ENCODE measurements at places on chromosomes 5 and 9.

DNA sequence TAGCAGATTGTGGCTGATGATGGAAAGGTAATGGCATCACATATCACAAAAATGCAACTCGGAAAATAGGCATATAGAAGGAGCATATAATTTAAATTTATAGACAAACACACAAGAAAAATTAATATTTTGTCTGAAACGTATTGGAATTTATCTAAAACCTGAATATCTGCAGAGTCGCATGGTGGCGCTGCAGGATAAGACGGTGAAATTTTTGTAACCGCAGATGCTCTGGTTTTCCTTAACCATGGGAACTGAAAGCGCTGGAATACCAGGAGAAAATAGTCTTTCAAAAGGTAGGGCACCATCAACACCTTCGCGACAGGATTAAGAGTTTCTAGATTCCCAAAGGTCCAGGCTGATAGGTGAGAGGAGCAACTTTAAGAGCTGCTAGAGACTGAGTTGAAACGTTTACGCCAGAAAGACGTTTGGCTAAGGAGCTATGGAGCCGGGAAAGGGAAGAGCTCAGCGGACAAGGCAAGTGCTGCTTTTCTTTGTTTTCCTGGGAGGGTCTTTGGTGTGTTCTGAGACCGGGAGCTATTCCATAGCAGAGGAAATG, 11.0 kb upstream of the PCDHB15 start:
- no peak for DNase-seq

DNA sequence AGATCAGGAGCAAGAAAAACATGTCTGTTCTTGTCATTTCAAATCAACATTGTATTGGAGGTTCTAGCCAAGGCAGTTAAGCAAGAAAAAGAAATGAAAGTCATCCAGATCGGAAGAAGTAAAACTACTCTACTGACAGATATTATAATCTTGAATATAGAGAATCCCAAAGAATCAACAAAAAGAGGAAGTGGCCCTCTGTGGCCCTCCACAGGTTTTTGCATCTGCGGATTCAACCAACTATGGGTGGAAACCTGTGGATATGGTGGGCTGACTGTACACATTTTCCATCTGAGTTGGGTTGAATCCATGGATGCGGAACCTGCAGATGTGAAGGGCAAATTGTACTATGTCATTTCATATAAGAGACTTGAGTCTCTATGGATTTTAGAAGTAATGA, 35.1 kb downstream of the GAS1 start:
- no peak for DNase-seq

DNA sequence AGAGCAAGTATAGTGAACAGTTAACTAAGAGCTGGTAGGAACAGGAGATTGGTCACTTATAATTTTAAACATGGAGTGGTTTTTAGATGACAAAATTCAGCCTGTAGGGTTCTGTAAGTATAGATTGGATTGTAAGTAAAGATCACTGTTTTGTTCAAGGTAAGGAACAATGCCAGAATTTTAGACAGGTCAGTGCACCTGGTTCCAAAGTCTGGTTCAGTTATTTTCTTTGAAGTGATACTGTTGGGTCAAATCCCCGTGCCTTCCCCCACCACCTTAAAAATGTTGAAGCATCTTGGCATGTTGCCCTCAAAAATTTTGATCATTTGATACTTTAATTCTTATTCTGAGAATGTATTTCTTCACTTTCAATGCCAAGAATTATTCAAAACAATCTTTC, 12.9 kb downstream of the RAD23B start:
- no peak for DNase-seq

DNA sequence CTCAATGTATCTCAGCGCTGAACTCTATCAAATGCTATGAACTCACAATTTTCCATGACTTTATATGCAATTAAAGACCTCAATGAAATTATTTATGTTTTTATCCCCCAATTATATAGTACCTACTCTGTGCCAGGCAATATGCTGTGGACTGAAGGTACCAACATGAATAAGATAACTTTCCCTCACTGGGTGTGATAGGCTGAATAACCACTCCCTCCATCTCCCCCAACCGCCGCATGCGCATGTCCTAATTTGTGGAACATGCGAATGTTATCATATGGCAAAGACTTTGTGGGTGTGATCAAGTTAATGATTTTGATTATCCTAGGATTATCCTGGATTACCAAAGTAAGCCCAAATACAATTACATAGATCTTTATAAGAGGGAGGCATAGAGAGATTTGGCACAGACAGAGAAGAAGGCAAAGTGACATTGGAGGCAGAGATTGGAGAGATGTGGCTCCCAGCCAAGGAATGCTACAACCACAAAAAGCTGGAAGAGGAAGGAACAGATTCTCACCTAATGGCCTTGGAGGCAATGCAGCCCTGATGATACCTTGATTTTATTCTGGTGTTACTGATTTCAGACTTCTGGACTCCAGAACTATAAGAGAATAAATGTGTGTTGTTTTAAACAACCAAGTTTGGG, 149.1 kb upstream of the VCAN start:
- DNase-seq, result no peak

DNA sequence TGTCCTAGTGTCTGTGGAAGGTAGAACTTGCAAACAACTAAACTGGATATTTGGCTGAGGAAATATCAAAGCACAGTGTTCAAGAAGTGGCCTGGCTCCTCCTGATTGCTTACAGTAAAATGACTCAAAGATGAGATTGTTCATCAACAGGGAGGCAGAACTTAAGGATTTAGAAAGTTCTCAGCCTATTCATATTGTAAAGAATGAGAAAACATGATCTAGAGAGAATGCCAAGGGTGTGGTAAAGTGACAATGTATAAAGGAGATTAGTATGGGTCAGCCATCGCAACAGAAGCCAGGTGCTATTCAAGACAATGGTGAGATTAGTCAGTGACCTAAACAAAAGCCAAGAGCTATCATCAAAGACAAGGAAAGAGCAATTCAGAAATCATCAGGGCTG, 372.3 kb downstream of the SPOCK1 start:
- DNase-seq, result no peak

DNA sequence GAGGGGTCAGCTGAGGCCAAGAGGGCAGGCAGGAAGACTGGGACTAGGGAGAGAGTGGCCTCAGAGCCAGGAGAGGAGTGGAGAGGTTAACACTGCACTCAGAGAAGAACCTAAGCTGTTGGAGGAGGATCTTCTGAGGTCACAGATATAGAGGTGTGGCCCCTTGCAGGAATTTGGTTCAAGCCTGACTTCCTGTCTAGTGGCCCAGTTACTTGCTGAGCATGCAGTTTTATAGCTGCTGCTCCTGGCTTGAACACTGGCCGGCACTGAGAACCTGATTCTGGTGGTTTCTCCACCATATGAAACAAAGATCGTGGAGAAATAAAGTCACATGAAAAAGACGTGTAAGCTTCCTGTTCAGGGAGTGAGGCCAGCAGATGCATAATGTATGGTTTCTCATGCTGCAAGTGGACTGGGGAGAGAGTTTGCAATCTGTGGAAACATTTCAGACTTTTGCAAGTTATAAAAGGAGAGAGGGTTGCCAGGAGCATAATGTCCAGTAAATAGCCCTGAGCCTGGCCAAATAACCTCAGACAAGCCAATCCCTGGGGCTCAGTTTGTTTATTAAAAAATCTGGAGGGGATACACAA, 82.6 kb downstream of the GALNT10 start:
- DNase-seq, result no peak

DNA sequence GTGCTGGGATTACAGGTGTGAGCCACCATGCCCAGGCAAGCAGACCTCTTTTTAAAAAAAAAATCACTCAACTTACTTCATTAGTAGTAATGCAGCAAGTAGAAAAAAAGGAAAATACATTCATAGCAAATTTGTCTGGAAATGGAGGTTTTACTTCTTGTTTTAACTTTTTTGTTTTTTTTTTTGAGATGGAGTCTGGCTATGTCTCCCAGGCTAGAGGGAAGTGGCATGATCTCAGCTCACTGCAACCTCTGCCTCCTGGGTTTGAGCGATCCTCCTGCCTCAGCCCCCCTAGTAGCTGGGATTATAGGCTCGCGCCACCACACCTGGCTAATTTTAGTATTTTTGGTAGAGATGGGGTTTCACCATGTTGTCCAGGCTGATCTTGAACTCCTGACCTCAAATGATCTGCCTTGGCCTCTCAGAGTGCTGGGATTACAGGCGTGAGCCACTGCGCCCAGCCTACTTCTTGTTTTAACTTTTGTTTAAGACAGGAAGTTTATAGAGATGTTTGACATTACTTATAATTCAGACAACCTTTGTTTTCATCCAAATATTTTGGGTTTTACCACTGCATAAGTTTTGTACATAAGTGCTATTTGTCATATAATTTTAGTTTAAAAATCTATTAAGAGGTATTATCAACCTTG, 26.5 kb downstream of the UBE2R2 start:
- DNase-seq, result no peak

GRCh38 chr5:136195971-136196820, 3.2 kb upstream of the SMIM32 start:
- DNase-seq, result no peak

DNA sequence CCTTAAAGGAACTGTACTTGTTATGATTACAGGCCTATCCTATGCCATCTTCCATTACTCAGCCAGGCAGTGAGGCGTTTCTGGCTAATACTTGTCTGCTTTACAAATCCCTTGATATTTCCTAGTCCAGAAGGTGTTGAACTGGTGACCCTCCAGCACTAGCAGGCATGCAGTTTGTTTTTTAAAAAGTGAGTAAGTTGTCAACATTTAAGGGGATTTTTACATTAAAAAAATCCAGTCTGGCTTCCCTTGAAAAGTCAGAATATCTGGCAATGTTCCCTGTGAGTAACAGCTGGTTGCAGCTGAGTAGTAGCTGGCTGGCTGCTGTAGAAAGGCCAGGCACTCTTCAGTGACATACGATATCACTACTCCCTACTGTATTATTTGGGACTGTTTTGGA, 21.8 kb downstream of the GRIN3A start:
- DNase-seq, result no peak

DNA sequence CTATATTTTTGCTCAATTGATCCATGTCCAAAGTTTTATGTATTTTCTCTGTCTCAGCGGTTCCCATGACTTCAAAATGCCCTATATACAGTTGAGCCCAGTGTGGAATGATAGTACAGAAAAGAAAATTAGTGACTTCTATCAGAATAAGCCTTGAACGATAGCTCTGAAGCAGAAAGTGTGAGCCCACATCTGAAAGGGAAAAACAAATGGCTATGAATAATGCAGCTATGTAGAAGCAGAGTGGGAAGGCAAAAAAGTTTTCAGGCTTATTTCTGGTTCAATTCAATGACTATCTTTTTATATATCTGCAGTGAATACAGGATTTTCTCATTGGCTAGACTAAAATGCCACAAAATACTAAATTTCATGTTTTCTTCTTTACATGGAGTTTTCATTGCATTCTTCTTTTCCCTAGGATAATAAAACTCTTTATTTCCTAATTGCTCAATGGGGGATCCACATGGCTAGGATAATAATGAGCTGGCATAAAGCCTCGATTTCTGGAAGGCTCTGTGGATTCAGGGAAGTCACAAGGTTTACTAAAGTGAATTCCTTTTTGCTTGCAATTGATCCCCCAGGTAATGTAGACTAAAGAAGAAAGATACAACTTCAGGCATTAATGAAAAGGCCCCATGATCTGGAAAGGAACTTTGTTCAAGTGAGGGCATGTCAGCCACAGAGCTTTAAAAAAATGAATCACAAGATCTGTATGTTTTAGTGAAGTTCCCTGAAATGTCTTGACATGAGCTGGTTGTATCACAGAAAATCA, 377.0 kb upstream of the RIOK2 start:
- no peak for DNase-seq

DNA sequence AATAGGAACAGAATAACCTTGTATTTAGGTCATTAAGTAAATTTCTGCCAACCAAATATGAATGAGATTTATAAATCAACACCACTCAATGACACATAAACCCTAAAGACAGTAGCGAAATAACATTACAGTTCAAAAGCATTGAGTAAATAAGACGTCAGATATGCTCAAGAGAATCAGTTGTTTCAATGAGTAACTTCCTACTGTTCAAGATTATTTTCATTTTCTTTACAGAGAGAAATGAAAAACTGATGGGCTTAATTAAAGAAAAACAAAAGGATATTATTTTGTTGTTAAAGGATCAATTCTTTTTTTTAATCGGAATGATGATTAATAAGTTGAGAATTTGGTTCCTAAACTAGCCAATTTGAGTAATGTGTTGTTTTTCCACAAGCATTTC, 150.1 kb downstream of the BNC2 start:
- DNase-seq, result no peak

GRCh38 chr9:96241391-96241809, 60.6 kb downstream of the HSD17B3 start:
- no peak for DNase-seq

- no peak for DNase-seq
Observed at GRCh38 chr9:119453490-119453911, 84.3 kb upstream of the BRINP1 start.

GRCh38 chr9:119959846-119960545, 590.8 kb upstream of the BRINP1 start:
- no peak for DNase-seq

GRCh38 chr5:115366223-115366622, 69.8 kb upstream of the CCDC112 start:
- no peak for DNase-seq

- DNase-seq, result no peak
Observed at GRCh38 chr5:96752341-96753016, 55.3 kb downstream of the ERAP1 start.

DNA sequence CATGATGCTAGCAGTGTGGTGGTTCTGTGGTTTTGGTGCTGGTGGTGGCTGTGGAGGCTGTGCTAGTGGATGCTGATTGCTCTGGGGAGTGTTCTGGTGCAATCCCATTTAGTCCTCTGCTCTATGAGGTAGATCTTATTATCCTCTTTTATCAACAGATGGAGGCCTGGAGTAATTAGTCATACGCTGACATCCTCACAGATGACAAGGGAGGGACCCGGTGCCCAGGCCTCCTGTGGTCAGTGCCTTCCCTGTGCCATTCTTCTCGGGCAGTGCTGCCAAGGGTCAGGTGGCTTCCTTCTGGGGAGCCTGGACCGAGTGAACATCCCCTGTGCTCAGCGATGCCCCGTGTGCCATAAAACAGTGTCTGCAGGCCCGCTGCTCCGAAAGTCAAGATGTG, 74.5 kb downstream of the COL5A1 start:
- no peak for DNase-seq

GRCh38 chr9:109020581-109021511, 7.5 kb upstream of the CTNNAL1 start:
- DNase-seq, result no peak

GRCh38 chr5:150059623-150060022, 26.7 kb downstream of the CSF1R start:
- no peak for DNase-seq

- no peak for DNase-seq
Observed at GRCh38 chr5:116305899-116306298, 221.1 kb downstream of the COMMD10 start.

- DNase-seq, result no peak
Observed at GRCh38 chr9:68847765-68848164, 142.7 kb downstream of the PIP5K1B start.

DNA sequence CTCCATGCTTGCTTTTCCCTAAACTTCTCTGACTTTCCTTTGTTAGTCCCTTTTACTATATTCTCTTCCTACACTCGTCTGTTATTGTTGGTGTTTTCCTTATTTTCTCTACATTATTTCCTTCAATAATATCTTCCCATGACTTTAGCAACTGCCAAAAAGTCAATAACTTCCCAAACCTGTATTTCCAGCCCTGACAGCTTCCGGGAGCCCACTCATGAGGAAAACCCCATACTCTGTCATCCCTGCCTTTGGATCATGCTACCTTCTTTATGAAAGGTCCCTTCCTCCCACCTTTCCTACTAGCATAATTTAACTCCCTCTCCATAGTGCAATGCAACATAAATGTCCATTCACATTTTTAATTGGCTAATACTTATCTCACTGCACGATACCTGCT, 144.0 kb upstream of the CDH6 start:
- DNase-seq, result no peak

GRCh38 chr5:123505633-123506032, 6.3 kb upstream of the CSNK1G3 start:
- no peak for DNase-seq
